ENCODE measurements at places on chromosomes 13 and 19.

GRCh38 chr13:57418067-57418677 is 213.4 kb upstream of the PCDH17 start:
- DNase-seq = no peak

GRCh38 chr19:54967611-54968010 is 1.4 kb downstream of the NLRP2 start:
- DNase-seq = no peak

GRCh38 chr13:34931572-34931971 is 10.5 kb upstream of the NBEA start:
- DNase-seq = no peak

DNA sequence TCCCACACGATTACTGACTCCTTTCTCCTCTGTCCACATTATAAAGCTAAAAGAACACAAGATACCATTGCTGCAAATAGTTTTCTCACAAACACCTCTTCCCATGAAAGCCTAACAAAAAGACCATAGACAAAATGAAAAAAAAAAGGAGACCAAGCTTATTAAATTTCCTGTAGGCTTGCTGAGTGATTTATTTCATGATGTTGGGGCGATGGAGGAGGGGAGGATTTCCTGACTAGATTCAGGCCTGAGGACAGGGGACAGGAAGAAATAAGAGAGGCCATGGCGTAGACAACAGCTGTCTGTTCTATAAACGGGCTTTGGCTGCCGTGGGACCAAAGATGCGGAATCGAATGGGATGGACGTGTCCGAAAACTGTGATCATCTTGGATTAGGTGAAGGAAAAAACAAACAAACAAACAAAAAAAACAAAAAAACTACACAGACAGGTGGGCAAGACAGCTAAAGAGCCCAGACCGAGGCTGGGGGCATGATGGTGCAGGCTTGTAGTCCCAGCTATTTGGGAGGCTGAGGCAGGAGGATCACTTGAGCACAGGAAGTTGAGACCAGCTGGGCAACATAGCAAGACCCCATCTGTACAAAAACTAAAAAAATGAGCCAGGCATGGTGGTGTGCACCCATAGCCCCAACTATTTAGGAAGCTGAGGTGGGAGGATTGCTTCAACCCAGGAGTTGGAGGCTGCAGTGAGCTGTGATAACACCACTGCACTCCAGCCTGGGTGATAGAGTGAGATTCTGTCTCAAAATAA is 5.3 kb downstream of the TMPRSS9 start:
- DNase-seq = no peak

GRCh38 chr19:47673426-47673825 is 39.8 kb upstream of the EHD2 start:
- no peak for DNase-seq

GRCh38 chr19:32457571-32458158 is 52.1 kb downstream of the DPY19L3 start:
- peak; percentile 10 for DNase-seq

- no peak for DNase-seq
Measured at GRCh38 chr13:44277459-44277858, 96.2 kb upstream of the SERP2 start.

DNA sequence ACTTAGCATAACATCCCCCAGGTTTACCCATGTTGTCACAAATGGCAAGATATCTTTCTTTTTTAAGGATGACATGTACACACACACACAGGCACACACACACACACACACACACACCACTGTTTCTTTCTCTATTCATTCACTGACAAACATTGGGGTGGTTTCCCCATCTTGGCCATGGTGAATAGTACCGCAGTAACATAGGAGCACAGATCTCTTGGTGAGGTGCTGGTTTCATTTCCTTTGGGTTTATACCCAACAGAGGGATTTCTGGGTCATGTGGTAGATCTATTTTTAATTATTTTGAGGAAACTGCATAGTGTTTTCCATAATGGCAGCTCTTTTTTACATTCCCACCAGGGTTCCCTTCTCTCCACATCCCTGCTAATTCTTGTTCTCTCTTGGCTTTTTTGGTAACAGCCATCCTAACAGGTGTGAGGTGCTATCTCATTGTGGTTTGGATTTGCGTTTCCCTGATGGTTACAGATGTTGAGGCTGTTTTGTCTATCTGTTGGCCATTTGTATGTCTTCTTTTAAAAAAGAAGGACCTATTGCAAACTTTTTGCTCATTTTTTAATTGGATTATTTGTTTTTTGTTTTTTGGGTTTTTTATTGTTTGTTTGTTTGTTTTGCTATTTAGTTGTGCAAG is 251.7 kb upstream of the IRS2 start:
- no peak for DNase-seq

DNA sequence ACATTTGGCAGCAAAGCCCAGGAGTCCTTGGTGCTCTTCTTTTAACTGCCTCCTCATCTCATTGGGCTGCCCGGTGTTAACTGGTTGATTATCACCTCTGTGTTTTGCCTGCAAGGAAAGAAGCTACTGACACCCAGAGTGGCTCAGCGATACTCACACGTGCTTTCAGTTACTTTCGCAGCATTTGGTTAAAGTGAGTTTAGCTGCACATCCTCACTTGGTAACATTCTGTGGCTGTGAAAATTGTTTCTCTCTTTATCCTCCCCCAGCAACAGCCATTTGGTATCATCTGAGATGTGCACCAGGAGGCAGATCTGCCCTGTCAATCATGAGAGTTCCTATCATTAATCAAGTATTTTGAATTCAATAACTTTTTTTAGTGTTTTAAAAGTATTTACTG is 44.6 kb upstream of the GPR183 start:
- DNase-seq = peak; percentile 59

DNA sequence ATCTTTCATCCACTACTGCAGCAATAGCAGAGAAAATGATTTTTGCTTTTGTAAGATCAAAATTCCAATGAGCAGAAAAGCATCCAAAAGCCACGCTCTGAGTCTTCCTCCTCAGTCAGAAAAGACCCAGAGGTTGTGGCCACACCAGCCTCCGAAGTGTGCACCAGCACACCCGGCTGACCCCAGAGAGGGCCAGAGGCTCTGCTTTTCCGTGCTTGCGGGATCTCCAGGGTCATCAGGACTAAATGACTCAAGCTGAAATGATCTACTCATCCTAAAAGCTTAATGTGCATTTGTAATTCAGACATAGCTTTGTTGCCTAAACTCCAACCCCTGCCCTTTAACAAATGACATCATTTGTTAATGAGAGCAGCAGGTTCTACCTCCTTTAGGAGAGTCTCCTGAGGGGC is 16.5 kb downstream of the RXFP2 start:
- no peak for DNase-seq

DNA sequence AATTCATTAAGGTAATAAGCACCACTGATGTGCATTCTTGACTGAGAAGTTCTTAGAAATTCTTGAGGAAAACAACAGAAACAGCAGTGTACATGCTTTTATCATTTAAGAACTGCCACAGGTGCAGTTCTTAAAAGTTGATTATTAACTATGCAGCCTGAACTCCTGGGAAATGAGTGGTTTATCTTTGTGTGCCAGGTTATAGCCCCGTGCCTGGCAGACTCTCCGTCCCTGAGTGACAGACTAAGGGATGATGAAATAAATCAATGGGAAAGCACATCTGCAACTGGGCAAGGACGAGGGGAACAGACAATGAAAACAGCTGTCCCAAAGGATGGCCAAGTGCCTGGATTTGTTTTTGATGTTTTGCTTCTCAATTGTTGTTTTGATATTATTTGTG is 84.4 kb upstream of the SPATA13 start:
- DNase-seq = no peak

DNA sequence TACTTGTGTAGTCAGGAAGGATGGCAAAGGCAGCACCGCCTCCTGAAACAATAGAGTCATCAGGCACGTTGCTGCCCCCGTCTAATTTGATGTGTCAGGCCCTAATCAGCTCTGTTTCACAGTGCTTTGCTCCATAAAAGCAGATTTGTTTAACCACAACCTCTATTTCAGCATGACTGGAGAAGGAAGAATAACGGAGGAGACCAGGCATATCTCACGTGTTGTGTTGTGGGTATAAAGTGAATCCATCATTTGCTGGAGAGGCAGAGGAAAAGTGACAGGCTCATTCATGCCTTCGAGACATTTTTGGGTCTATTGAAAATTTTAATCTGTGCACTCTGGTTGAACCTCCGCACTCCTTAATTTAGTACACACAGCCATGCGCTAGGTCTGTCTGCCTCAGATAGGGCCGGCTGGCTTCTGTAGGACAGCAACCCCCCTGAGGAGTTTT is 940.4 kb upstream of the SLC10A2 start:
- DNase-seq = no peak

DNA sequence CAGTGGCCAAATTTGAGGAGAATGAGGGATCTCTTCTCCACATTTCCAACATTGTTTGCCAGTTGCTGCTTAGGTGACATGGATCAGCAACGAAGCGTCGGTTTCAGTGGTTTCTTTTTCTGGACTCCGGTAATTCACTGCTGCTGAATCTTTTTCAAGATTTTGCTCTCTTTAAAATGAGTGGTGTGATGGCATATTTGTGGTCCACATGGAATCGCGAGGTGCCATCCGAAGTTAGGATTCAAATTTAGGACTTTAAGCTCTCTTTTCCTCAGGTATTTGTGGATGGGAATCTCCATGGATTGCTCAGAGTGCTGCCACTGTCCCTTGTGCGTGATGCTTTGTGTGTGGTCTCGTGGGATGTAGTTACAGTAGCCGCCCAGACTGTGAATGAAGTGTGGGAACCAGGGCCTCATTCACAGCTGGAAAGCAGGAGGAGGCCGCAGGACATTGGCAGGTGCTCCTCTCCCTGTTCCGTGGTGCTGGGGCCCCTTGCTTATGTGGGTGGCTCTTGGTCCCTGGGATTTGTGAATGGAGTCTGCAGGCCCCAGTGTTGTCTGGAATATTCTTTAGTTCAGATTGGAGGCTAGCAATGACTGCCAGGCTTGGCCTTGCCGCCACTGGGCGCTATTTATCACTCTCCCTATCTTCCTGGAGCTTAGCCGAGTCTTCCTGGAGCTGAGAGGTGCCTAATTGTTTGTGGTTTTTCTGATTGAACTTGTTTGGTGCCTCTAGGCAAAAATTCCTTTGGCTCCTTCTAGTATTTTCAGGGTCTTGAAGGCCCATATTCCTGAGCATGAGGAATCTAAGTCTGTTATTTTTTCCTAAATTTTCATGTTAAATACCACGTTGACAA is 1.5 kb downstream of the ILF3 start:
- peak; percentile 29 for DNase-seq

- no peak for DNase-seq
Measured at GRCh38 chr13:45705918-45706317, 3.8 kb downstream of the CBY2 start.

GRCh38 chr13:66216728-66217127 is 1013.4 kb downstream of the PCDH9 start:
- no peak for DNase-seq

All from activated CD4-positive, alpha-beta memory T cell treated with anti-CD3 and anti-CD28 coated beads for 36 hours (primary cell).